Uterus (tissue), 4 donors: ENCODE measurements at places on chromosomes 7 and 10. TPM values are rescaled to one million over a fixed set of nuclear protein-coding genes. Genes with fewer than 3 reads are reported as not detected.

GRCh38 chr10:115879372-115880089, 393.5 kb downstream of the GFRA1 start:
- no peak for DNase-seq
- H3K27ac ChIP-seq, result no peak overlapping the region
- no peaks in the 10 kb centered on the region for H3K36me3 ChIP-seq
- H3K4me1 ChIP-seq, result no peaks in the 10 kb centered on the region
- H3K27me3 ChIP-seq, result no peaks in the 10 kb centered on the region

CYCS gene
- total RNA-seq, result 32.7 TPM

GRCh38 chr10:73997461-73997786, 492 bp upstream of the VCL start:
- no peaks in the 10 kb centered on the region for H3K27me3 ChIP-seq
- DNase-seq, result no peak
- no peaks in the 10 kb centered on the region for H3K4me1 ChIP-seq
- peak overlapping the region; percentile 42 for H3K4me3 ChIP-seq

DNA sequence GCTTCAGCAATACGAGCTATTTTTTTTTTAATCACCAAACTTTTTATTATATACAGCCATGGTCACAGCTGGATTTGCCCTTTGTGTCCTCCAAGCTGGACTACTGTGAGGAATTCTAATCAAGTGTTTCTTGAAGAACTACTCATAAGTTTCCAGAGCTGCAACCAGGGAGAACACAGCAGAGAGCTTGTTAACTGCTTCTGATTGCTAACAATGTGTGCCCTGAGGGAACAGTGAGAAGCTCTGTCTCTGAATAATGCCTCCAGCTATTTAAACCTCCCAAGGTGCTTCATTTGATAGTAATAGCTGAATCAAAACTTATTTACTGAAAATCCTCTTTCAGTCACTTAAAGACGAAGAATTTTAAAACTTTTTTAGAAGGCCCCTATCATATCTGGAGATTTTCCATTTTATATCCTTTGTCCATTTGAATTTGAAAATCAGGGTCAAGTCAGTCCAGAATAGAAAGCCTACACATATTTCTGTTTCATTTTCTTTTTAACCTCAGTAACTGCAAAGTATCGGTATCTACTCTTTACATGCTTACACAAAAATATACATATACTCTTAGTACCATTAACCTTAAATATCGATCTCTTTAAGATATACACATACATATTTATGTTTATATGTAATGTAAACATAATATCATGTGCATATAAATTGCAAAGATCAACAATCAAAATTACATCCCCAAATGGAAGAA, 1024.2 kb downstream of the GRM8 start:
- H3K4me3 ChIP-seq, result no peak overlapping the region
- no peak for DNase-seq

UPK3BL2 gene
- total RNA-seq, result 24.1 TPM

DNA sequence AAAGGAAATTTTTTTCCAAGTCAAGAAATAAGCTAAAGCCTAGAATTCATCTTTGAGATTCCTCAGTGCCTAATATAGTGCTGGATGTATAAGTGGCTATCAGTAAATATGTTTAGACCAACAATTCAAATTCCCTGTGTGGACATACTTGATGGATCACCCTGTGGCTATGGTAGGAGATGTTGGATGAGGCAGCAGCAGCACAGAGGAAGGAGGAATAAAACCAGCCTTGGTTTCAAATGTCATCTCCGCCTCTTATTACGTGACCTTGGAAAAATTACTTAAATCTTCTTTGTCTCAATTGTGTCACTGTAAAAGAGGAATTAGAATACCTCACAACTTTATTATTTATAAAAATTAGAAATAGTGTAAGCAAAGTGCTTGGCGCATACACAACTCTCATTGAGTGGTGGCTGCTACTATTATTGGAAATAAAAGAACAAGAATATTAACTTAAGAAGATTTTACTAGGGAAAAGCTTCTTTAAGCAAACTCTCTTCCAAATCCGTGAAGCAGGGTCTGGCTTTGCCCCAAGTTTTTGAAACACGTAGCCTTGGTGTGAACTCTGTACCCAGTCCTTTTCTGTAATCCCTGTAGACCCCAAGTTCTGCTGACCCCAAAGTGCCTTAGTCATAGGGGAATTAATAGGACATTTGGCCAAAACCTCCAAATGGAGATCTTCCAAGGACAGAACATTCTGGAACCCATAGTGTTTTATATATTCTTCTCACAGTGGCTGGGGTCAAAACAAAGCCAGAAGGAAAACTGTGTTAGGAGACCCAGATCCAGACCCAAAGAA, 283.8 kb downstream of the PTEN start:
- no peaks in the 10 kb centered on the region for H3K4me1 ChIP-seq
- no peaks in the 10 kb centered on the region for H3K27me3 ChIP-seq
- DNase-seq, result peak; percentile 54
- peak overlapping the region; percentile 66 for H3K27ac ChIP-seq

- peaks cover 3% of the 10 kb centered on the region for H3K36me3 ChIP-seq
- no peak overlapping the region for H3K4me3 ChIP-seq
- H3K27ac ChIP-seq, result no peak overlapping the region
Observed at GRCh38 chr7:6023974-6024435, 7.2 kb upstream of the ANKRD61 start.
